ENCODE measurements at places on chromosomes 4 and X. TPM values are rescaled to one million over a fixed set of nuclear protein-coding genes. Genes with fewer than 3 reads are reported as not detected.

Gene DDIT4L
- 1.6 TPM for total RNA-seq

Gene CTAG1B
- not detected for total RNA-seq

Gene NLGN4X
- 0.95 TPM for total RNA-seq

Gene LRIT3
- total RNA-seq, result 0.85 TPM

Gene SMIM10
- 9.9 TPM for total RNA-seq

Gene BEX4
- 29.4 TPM for total RNA-seq

Gene RAI2
- 15.9 TPM for total RNA-seq

Gene CNGA1
- total RNA-seq, result 0.28 TPM

Gene CPLX1
- total RNA-seq, result 0.85 TPM

Gene CLIC2
- 18.7 TPM for total RNA-seq

Gene IL2
- not detected for total RNA-seq

Gene NEXMIF
- total RNA-seq, result 2.2 TPM

Gene PCYT1B
- 0.63 TPM for total RNA-seq

Gene IL1RAPL2
- total RNA-seq, result not detected

Gene MSANTD1
- 2.8 TPM for total RNA-seq

Gene TEX13D
- total RNA-seq, result not detected

Gene RASSF6
- 0.56 TPM for total RNA-seq

Gene SNX12
- total RNA-seq, result 33.9 TPM

Gene F8A3
- 34.4 TPM for total RNA-seq

Gene TLR6
- 3.5 TPM for total RNA-seq

Gene SMR3B
- not detected for total RNA-seq

Gene CYBB
- 38.7 TPM for total RNA-seq

Gene SSX2
- not detected for total RNA-seq

Gene RTL5
- 7.6 TPM for total RNA-seq

Gene EFHC2
- not detected for total RNA-seq

Gene COQ2
- total RNA-seq, result 3.4 TPM

Gene PAK3
- 11.6 TPM for total RNA-seq

Gene DNAAF6
- not detected for total RNA-seq

Gene VEGFC
- total RNA-seq, result 5.1 TPM

Gene FRAS1
- 7.1 TPM for total RNA-seq

Gene MYOZ2
- 11.0 TPM for total RNA-seq

Gene CENPVL2
- not detected for total RNA-seq

Gene C1QTNF7
- total RNA-seq, result 18.2 TPM

Gene BEND2
- not detected for total RNA-seq

Gene MAEA
- total RNA-seq, result 83.8 TPM

Gene GLRB
- 7.9 TPM for total RNA-seq

Gene EPHA5
- total RNA-seq, result 0.92 TPM

Gene RIBC1
- total RNA-seq, result not detected

Gene EFNB1
- 19.4 TPM for total RNA-seq

Gene TCP11X2
- not detected for total RNA-seq

Gene S100P
- total RNA-seq, result 1.2 TPM

Gene CXCL3
- 4.9 TPM for total RNA-seq

Gene MAGIX
- total RNA-seq, result 16.8 TPM

Gene TMEM175
- 39.5 TPM for total RNA-seq

Gene UFSP2
- 44.7 TPM for total RNA-seq

Data from thoracic aorta (tissue), 2 donors.